ENCODE measurements at places on chromosomes 3 and 15. TPM values are rescaled to one million over a fixed set of nuclear protein-coding genes. Genes with fewer than 3 reads are reported as not detected.

Gene MLF1
- total RNA-seq, result 27.6 TPM

Gene KY
- 0.11 TPM for total RNA-seq

Gene MINAR1
- 0.37 TPM for total RNA-seq

Gene MUC20
- 0.51 TPM for total RNA-seq

Gene PLA2G4F
- total RNA-seq, result not detected

Gene RTP1
- total RNA-seq, result not detected

Gene NUP210
- 40.7 TPM for total RNA-seq

Gene NT5DC2
- 98.7 TPM for total RNA-seq

Gene CCDC71
- total RNA-seq, result 14.9 TPM

Gene C3orf22
- total RNA-seq, result not detected

Gene GATM
- 2.2 TPM for total RNA-seq

Gene GHRL
- not detected for total RNA-seq

Gene TGM4
- total RNA-seq, result not detected

Gene TMEM207
- total RNA-seq, result not detected

Gene CELF6
- 0.09 TPM for total RNA-seq

Gene NEK11
- total RNA-seq, result 4.0 TPM

Gene ZIC1
- 0.07 TPM for total RNA-seq

Gene IQCF5
- total RNA-seq, result not detected

Gene IP6K1
- 22.8 TPM for total RNA-seq

Gene GOLGA6L10
- 0.38 TPM for total RNA-seq

Gene GLT8D1
- 39.2 TPM for total RNA-seq

Gene GOLGA6A
- total RNA-seq, result 0.08 TPM

Gene TMEM40
- 0.88 TPM for total RNA-seq

Gene PRR23C
- not detected for total RNA-seq

Gene APOD
- total RNA-seq, result 0.82 TPM

Gene CCDC39
- not detected for total RNA-seq

Gene CDHR4
- total RNA-seq, result 0.29 TPM

Data from A549 treated with RU486 at 1 μM for 4 hours (cell line).